Caco-2 (cell line): ENCODE measurements at places on chromosomes 1 and 21.

DNA sequence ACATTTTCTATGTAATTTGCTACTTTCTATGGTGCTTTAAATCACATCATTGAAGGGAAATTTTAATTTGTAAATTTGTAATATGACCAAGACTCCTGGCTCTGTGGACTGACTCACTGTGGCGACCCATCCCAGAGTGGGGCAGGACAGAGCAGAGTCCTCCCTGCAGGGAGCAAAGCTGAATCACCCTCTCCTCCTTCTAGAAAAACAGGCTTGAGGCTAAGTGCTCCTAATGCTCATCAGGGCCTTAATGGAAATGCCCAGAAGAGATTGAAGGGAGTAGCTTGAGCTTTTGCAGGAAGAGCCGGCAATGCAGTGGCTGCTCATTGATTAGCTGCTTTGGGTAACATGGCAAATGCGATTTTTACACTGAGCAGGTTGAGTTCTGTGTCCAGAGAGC, 16.8 kb downstream of the S100A10 start:
- no peak for DNase-seq

- DNase-seq, result no peak
These were observed 40.0 kb upstream of the DHCR24 start for GRCh38 chr1:54926970-54927369.

DNA sequence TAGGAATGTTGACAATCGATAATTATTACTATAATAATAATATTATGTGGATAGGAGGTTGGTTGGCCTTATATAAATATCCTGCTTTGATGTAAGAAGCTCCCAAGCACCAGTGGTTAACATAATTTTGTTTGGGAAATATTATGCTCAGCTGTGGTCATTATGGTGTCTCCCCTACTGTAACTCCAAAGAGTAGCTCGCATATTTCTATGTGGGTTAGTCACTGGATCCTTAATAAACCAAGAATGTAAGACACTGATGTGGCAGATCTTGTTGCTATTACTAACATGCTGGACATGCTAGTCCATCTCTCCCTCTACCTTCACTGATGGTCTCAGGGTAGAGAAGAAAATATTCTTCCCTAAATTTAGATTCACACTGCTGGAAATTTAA, 79.2 kb upstream of the RALGPS2 start:
- DNase-seq, result no peak

- no peak for DNase-seq
These were observed 122.9 kb upstream of the DAB1 start for GRCh38 chr1:57546549-57547330.

DNA sequence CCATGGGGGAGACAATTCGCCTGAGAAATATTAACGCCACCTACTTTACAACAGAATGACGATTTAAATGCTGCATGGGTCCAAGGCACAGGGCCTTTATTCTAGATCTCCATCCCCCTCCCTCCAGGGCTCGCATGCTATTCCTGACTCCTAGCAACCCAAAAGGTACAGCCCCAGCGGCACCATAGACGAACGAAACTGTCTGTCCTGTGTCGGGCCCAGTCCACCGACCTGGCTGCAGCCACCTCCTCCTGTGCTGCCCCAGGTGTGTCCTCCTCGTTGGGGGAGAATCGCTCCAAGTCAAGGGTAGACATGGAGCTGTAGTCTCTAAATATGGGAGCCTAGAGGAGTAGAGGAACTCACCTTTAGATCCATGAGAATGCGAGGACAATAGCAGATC, 196.5 kb downstream of the TOMM20 start:
- no peak for DNase-seq

GRCh38 chr1:39857126-39857878, 26.0 kb downstream of the TRIT1 start:
- DNase-seq, result no peak

- DNase-seq, result no peak
These were observed 110.7 kb upstream of the IVNS1ABP start for GRCh38 chr1:185427776-185428175.
